ENCODE measurements at places on chromosomes 3 and 15.

DNA sequence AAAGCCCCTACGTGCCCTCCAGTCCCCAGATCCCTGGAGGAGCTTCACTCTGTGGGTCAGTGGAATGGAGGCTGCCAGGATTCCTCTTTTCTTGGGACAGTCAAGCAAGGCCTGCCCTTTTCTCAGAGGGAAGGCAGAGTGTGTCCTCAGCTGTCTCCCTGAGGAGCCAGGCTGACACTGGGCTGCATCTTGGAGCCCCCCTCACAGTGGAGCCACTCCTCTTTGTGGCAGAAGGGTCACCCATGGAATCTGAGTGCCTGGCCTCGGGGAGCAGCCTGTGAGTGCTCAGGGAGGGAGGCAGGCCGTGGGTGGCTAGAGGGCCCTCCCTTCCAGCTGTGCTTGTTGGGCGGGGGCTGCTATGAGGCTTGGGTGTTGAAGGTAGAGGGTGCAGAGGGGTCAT lies 41.2 kb downstream of the BOC start:
- DNase-seq = no peak

DNA sequence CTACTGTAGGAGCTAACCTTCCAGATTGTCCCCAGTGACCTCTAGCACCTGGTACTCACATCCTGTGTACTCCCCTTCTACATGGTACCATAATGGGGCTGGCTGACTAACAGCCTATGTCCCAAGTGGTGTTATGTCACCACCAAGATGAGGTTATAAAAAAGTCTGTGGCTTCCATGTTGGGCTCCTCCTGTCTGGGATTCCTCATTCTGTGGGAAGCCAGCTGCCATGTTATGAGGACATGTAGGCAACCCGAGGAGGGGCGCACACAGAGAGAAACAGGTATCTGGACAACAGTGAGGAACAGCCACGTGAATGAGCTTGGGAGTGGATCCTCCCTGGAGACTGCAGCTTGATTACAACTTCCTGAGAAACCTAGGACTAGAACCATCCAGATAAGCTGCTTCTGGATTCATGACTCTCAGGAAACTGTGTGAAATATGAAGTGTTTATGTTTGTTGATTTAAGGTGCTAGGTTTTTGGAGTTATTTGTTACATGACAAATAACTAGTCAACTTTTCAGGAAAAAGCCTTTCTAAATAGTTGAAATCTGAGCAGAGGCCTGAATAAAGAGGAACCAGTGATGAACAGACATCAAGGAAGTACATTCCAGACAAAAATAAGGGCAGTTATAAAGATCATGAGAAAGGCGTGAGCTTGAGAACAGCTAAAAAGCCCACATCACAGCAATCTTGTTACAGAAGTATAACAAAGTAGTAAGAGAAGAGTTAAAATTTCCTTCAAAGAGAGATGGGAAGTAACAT lies 21.7 kb downstream of the GOLIM4 start:
- no peak for DNase-seq

DNA sequence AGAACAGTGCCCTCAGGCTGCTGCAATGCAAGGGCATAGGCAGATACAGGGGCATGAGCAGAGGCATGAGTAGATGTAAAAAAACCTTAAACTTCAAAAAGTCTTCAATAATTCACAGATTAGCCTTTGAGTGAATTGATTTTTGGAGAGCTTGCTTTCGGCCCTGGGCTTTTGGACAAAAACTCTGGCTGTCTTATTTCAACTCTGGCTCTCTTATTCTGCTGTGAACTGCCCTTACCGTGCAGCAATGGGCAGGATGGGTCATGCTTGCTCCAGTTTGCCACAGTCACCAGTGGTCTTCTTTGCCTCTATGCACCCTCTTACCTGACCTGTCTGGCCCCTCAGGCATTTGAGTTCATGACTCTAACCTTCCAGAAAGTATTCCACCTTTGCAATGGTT lies 555.7 kb downstream of the MAGI1 start:
- no peak for DNase-seq

GRCh38 chr15:86865920-86866319 lies 786.2 kb downstream of the AGBL1 start:
- DNase-seq = no peak

DNA sequence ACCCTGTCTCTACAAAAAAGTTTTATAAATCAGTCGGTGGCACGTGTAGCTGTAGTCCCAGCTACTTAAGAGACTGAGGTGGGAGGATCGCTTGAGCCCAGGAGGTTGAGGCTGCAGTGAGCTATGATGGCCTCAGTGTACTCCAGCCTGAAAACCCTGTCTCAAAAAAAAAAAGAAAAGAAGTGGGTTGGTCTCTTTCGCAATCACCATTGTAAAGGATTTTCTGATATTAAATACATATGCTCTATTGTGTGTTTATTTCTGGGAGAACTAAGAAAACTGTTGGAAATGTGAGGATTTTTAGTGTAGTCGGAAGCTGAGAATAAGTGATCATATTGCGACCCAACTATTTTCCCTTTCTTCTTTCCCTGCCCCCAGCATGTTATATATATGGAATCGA lies 7.5 kb downstream of the ZNF710 start:
- DNase-seq = no peak

GRCh38 chr3:170765419-170766078 lies 104.4 kb downstream of the RPL22L1 start:
- DNase-seq = no peak

DNA sequence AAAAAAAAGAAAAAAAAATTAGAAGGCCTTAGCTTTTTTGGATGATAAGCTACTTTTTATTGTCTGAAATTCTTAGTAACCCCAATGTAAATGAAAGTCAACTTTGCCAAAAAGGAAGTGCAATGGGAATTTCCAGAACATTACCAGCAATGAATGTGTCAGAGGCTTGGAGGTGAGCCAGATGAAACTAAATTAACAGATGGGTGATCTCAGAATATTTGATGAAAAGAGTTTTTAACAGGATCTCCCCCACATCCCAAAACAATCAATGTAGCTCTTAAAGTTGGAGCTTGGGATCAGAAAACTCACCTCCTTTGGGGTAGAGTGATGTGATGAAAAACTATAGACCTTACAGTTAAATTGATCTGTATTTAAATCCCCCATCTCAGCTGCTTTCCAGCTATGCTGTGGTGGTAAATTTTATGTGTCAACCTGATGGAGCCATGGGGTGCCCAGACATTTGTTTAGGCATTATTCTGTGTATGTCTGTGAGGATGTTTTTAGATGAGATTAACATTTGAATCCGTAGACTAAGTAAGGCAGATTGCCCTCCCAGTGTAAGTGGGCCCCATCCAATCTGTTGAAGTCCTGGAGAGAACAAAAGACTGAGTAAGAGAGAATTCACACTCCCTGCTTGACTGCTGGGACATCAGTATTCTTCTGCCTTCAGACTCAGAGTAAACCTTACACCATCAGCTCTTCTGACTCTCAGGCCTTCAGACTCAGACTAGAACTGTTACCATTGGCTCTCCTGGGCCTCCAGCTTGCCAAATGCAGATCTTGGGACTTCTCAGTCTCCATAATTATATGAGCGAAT lies 84.3 kb upstream of the TNFSF10 start:
- DNase-seq = peak; percentile 75

GRCh38 chr3:130748981-130749380 lies 2.4 kb upstream of the PIK3R4 start:
- DNase-seq = no peak

- DNase-seq = no peak
Observed at GRCh38 chr15:92847841-92848240, 52.3 kb upstream of the CHD2 start.

DNA sequence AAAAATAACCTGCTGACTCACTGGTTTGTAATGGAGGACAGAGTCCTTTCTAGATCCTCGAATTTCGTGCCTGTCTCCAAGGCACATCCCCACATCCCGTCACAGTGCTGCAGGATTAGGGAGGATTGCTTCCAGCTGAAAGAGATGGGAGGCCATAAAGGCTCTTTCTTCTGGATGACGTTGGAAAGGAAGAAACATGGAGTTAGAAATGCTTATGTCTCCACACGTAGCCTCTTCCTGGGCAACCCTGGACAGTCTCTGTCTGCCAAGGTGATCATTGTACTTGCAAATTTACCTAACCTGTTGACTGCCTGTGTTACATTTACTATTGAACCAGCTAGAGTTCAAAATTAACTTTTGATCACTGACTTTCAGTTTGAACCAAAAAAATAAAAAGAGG lies 27.6 kb upstream of the VILL start:
- DNase-seq = no peak

All from stomach (tissue), 19 donors.